ENCODE measurements at places on chromosomes 1 and 21.
A peak's percentile ranks its signal among the peaks of the same experiment; 100 is the strongest.

DNA sequence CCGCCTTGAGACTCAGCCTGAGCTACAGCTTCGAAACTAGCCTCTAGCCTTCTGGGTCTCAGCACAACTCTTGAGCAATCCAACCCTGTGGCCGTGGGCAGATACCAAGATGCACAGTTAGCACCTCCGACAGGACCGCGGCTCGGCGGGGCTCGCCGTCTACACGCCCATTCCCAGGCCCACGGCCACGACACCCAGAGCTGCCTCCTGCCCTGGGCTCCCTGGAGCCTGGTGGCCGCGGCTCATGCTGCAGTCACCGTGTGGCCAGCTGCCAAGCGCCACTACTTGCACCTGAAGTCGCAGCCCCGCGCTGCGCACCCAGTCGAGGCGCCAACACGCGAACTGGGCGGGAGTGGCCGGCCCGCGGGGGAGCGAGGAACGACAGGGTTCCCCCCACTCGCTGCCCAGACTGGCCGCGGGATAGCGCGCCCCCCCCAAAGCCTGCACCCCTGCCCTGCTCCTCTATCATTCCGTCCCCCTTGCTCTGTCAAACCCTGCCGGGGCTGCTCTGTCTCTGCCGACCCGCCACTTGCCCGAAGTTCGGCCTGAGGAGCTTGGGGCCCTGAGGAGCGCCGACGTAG lies 729 bp upstream of the CDCA8 start:
- DNase-seq = no peak

DNA sequence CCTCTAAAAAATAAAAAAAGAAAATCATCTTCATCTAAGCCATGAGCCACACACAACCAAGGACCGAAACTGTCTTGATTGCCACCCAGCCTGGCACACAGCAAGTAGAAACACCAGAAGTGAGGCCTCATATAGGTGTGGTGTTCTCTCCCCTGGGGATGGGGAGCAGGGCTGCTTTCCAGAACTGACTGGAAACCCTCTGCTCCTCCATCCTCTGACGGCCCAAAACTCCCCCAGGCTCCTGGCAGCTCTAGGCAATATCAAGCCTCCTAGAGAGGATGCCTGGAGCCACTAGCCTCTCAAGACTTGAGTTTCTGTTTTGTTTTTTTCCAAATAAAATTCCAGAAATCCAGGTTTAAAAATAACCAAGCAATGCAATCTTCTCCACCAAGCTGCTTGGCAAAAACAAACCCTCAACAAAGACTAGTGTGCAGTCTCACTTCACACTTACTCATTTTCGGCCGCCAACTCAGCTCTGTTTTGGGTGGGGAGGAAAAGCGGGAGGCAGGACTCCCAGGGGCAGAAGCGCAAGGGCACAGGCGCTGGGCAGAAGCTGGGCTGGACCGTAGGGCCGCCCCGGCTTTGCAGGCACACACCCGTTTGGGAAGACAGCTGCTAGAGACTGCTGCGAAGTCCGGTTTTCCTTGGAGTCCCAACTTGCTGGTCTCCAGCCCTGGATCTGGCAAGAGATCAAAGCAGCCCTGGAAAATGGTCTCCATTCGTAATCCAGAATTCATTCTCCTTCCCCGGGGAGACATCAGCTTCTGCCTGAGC lies 78.2 kb upstream of the CAPZB start:
- DNase-seq = no peak

- no peak for DNase-seq
Observed at GRCh38 chr1:31381394-31382294, 8.8 kb upstream of the FABP3 start.

GRCh38 chr1:181021811-181022434 lies 747 bp downstream of the STX6 start:
- DNase-seq = peak; percentile 76

GRCh38 chr1:30768159-30768829 lies 10.7 kb upstream of the LAPTM5 start:
- DNase-seq = no peak

- no peak for DNase-seq
Observed at GRCh38 chr1:152902636-152903035, 5.7 kb upstream of the IVL start.

DNA sequence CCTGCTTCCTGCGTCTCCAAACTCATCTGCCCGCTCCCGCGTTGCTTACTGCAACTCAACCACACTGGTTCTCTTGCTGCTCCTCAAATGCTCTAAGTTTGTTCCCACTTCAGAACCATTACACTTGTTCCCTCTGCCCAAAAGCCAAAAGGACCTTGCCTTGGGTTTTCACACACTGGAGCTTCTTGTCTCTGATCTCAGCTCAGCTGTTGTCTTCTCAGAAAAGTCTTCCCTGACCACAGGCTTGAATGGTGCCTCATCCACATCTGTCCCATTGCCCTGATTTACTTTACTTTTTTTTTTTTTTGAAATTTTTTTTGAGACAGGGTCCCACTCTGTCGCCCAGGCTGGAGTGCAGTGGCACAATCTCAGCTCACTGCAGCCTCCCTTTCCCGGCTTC lies 44.3 kb upstream of the SYT14 start:
- DNase-seq = no peak

DNA sequence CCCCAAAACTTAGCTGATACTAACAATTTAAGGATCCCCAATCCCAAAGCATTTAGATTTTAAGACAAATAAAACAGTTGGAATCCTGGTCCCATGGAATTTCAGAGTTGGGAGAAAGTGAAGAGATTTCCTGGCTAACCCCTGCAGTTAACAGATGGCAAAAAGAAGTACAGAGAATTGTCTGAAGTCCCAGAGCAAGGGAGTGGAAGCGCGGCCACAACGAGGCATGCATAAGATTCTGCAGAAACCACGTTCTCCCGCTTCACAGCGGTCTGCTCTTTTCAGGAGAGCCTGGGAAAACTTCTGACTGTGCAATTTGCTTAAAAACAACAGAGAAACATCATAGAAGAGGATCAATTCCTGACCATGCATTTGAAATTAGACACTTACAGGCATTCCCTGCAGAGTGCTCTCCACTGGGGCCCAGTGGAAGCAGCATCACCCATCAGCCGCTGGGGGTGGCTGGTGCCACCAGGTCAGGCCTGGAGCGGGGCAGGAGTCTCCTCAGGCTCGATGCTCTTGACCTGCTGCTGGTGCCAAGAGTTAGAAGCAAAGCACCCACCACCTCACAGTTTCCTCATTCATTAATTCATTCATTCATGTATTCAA lies 226.7 kb upstream of the POU3F1 start:
- DNase-seq = no peak

- no peak for DNase-seq
Observed at GRCh38 chr1:53539711-53540603, 80.8 kb downstream of the DMRTB1 start.

GRCh38 chr21:19343711-19344110 lies 940.1 kb upstream of the TMPRSS15 start:
- DNase-seq = no peak

DNA sequence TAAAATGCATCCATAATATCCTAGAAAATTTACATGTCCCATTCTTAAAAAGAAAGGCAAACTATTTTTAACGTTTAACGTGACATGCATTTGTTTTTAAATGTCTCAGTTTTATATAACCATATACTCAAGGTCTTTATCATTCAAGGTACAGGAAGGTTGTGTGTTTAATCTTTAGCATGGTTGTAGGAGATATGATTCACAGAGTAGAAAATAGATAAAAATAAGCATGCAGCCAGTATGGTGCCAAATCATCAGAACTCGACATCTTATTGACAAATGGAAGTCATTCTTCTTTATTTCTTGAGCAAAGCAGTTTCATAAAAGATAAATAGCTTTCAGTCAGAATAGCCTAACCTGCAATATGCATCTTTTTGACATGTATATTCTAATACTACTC lies 51.0 kb downstream of the SAMSN1 start:
- DNase-seq = no peak

DNA sequence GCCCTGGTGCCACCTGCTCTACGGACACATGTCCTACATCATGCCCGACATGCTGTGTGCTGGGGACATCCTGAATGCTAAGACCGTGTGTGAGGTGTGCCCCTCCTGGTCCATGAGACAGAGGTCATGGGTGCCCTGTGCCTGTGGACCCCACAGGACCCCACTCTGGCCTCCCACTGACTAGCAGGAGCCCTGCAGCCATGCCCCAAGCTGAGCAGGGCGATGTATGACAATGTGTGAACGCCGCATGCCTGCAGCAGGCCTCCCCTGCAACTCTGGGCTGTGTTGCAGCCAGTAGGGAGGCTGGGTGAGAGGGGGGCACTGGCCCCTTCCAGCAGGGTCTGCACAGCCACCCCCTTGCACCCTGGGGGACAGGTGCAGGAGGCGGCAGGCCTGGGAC lies 30.0 kb downstream of the PRSS38 start:
- DNase-seq = no peak

DNA sequence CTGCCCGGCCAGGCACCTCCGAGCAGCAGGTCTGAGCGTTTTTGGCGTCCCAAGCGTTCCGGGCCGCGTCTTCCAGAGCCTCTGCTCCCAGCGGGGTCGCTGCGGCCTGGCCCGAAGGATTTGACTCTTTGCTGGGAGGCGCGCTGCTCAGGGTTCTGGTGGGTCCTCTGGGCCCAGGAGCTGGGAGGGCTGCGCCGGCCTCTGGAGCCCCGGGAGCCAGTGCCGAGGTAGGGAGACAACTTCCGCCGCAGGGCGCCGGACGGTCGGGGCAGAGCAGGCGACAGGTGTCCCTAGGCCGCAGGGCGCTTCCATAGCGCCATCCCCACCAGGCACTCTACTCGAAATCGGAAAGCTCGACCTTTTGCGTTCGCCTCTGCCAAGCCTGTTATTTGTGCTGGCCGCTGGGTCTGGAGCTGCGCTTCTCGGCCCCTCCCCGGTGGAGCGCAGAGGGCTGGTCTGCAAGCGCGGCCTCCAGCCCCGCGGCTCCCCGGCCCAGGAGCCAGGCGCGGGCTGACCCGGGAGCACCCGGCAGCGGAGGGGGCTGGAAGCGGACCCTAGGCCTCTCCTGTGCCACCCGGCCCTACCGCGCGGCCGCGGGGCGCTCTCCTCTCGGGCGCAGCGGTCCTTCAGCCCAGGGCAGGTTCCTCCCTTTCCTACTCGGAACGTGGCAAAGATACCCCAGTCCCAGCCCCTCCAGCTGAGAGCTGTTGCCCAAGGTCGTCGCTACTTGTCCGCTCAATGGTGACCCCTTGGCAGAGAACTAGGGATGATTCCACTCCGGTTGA lies 2.2 kb downstream of the SIM2 start:
- DNase-seq = peak; percentile 19

GRCh38 chr1:197145446-197146024 lies 934 bp downstream of the ASPM start:
- DNase-seq = no peak

GRCh38 chr21:32764186-32764585 lies 7.4 kb downstream of the PAXBP1 start:
- DNase-seq = no peak
